Left renal pelvis (tissue), 4 donors: ENCODE measurements at places on chromosomes 3 and 15.

GRCh38 chr15:71430782-71431181 is 315.5 kb downstream of the THSD4 start:
- no peak for DNase-seq

- no peak for DNase-seq
Observed at GRCh38 chr3:143757691-143758090, 90.6 kb downstream of the SLC9A9 start.

DNA sequence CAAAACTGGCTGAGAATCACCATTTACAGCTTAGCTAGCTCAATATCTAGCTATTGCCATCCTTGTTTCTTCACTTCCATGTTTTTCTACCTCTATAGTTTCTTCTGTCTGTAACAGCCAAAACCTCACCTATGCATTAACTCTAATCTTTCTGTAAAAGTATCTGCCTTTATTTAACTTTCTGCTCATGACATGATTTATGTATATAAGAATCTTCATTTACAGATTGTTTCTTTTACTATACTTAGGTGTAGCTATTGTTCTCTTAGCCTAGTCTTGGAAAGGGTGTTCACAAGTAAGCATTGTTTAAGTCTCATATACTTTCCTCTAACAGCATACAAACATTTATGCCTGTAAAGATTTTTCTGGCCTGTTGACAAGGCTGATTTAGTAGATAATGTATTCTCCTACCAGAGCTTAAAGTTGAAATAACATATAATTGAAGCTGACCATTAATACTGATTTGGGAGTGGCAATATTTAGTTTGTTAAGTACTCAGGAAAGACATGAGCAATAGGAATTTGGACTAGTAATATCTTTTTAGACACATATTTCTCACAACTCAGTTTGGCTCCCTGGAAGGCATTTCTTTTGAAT is 9.4 kb downstream of the FILIP1L start:
- no peak for DNase-seq

GRCh38 chr15:59371458-59372351 is 966 bp downstream of the MYO1E start:
- no peak for DNase-seq

DNA sequence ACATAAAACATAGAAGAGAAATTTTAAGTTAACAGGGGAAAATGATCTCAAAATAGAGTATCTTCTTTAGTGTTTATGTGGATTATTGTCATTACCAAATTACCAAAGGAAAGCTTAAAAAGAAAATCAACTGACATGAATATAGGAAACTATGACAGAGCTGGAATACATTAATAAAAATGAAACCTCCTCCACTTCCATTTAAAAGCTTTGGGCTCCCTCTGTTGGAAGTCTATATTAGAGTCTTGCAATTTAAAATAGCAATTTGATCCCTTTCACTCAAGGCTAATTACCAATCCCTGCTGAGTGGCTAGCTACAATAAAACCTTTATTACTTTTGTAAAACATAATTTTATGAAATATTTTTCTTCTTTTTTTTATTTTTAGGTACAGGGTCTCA is 61.4 kb upstream of the IMPG2 start:
- no peak for DNase-seq

DNA sequence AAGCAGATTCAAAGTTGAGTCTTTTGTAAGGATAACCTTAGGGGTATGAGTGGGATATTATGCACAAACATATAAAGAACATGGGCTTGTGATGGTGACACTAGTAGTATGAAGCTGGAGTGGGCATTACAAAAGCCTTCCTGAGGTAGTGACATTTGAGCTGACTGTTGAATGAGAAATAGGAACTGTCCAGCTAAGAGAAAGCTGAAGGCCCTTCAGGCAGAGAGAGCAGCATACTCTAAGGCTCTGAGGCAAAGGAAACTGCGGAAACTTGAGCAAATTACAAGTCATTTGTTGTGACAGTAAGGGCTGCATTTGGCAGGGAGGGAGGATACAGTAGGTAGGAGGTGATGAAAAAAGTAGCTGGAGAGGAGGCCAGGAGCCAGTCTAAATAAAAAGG is 190.7 kb upstream of the CD96 start:
- DNase-seq = no peak
